ENCODE measurements at places on chromosomes 11 and 22.

GRCh38 chr11:1589996-1590395 lies 4.9 kb upstream of the KRTAP5-1 start:
- no peak for DNase-seq

DNA sequence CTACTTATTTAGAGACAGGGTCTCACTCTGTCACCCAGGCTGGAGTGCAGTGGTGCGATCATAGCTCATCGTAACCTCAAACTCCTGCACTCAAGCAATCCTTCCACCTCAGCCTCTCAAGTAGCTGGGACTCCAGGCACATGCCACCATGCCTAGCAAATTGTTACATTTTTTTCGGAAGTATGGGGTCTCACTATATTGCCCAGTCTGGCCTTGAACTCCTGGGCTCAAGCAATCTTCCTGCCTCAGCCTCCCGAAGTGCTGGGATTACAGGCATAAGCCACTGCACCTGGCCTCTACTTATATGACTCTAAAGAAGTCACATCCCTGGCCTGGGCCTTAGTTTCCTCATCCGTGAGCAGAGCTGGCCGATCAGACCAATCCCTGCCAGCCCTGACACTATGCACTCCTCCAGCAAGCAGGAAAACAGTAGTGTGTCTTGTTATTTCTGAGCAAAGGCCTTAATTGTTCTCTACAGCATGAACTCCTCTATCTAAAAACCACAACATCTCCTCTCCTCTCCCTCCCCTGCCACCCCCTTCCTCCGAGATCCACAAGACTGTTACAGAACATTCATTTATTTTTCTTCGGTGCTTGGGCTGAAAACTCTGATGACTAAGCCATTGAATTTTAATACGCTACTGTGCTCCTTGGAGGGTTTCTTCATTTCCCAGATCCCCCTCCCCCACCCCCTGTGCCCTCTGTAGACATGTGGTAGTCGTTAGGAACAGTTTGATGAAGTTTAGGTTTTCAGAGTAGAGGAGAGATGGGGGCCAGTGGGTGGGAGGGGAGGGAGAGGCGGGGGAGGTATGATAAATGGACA lies 91.5 kb downstream of the ABTB2 start:
- DNase-seq = no peak

- DNase-seq = no peak
These were observed 185.3 kb upstream of the C11orf87 start for GRCh38 chr11:109236696-109237095.

DNA sequence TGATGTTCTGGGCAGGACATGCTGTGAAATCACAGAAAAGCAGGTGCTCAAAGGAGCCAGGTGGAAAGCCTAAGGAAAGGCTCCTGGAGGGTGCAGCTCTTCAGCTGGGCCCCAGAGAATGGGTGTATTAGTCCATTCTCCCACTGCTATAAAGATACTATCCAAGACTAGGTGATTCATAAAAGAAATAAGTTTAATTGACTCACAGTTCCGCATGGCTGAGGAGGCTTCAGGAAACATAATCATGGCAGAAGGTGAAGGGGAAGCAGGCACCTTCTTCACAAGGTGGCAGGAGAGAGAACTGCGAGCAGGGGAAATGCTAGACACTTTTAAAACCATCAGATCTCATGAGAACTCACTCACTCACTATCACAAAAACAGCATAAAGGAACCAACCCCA lies 43.1 kb upstream of the DEUP1 start:
- DNase-seq = no peak

- no peak for DNase-seq
These were observed 848 bp upstream of the TRPC6 start for GRCh38 chr11:101584655-101585054.

DNA sequence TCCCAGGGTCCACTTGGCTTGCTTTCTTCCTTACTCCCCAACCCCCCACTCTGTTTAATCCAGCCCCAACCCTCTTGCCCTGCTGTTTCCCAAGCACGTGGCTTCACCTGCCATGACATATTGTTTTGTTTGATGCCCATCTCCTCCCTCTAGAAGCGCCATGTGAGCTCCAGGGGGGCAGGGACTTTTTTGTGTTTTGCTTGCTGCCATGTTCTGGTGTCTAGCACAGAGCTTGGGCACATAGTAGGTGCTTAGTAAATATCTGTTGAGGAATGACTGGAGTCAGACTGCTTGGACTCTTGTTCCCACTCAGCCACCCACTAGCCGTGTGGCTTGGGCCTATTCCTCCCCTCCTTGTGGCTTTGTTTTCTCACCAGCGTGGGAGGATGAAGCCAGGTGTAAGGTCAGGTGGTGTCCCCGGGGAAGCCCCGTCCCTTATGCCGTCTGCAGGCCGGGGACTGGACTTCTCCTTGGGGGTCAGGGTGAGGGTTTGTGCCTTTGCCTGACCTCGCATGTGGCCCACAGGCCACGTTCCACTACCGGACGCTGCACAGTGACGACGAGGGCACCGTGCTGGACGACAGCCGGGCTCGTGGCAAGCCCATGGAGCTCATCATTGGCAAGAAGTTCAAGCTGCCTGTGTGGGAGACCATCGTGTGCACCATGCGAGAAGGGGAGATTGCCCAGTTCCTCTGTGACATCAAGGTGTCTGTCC lies 3.8 kb downstream of the AIP start:
- no peak for DNase-seq

DNA sequence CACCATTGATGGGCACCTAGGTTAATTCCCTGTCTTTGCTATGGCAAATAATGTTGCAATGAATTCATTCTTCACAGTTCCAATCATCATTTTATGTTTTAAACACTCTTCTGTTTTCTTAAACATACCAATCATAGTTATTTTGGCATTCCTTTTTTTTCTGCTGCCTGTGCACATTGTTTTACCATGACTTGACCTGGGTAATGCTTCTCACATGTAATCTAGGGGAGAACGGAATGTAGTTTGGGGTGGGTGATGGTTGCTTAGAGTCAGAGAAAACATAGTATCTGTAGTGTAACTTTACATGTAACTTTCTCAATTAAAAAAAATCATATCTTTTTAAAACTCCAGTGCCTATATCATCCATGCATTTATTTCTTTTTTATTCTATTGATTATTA lies 1945.3 kb upstream of the RAG2 start:
- no peak for DNase-seq

GRCh38 chr11:119356349-119357031 lies 10.0 kb upstream of the MFRP start:
- DNase-seq = peak; percentile 74

DNA sequence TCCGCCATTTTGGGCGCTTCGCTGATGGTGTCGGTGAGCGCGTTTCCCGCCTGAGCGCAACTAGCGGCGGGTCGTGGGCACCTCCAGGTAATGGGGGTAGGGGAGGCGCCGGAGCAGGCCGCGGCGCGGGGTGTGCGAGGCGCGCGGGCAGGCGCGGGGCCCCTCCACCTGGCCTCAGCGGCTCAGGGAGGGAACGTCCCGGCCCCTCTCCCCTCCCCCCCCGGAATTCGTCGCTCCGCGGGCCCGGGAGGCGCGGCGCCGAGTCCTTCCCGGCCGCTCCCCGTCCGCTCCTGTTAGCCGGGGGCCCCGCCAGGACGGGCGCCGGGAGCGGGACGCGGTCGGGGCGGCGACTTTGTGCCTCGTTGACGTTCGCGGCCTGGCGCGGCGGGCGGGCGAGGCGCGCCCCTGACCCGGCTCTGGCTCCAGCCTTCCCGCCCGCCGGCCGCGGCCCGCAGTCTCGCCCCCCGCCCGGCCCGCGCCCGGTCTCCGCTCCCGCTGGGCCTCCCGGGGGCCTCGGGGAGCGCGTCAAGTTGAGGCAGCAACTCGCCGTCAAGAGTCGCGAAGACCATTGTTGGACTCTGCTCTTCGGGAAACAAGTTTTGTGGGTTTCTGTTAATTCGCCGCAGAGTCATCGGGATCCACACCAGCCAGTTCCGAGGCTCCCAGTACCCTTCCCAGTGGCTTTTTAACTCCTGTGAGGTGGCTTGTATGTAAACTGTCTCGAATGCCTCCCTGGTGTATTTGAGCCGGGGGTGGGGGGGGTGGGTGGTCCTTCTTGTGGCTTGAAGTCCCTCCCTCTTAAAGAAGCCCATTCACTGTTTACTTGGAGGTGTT lies at the start of gene PPP6R3:
Gene PPP6R3, plus strand, starts transcription at position 12 of the 834 bp plus-strand sequence. CDS start 76,913 bp downstream, outside the sequence.
- DNase-seq = peak; percentile 33

DNA sequence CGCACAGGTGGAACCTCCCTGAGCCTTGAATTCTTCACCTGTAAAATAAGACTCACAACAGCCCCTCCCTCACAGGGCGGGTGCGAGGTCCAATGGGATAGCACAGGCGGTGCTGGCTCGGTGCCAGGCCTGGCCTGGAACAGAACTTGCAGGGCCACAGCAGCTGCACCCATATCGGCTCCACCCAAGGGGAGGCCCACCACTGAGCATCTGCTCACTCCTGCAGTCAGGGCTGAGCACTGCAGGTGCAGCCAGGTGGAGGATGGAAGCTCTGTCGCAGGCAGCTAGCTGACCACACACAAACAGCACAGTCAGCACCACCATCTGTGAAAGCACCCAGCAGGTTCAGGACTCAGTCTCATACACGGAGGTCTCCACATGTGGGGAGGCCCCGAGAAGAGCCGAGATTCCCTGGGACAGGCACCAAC lies 19.6 kb downstream of the VPS37C start:
- no peak for DNase-seq

GRCh38 chr22:50600538-50600937 lies at the start of gene MAPK8IP2:
Gene MAPK8IP2, plus strand, starts transcription at chr22:50600793. Its CDS starts 26 bp downstream, at chr22:50600819.
- DNase-seq = no peak

DNA sequence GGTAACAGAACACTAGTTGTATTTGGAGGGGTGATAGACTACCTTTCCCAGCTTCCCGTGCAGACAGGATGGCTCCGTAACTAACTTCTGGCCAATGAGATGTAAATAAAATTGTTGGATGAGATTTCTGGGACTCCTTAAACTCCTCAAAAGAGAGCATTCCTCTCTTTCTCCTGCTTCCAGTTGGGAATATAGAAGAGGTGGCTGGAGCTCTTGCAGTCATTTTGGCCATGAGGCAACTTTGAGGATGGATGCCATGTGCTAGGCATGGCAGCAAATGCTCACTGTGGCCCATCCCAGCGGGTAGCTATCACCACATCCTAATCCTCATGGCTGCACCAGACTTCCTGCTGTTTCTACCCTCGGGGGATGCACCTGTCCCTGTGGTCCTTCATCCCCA lies 7.4 kb downstream of the MB start:
- DNase-seq = no peak

DNA sequence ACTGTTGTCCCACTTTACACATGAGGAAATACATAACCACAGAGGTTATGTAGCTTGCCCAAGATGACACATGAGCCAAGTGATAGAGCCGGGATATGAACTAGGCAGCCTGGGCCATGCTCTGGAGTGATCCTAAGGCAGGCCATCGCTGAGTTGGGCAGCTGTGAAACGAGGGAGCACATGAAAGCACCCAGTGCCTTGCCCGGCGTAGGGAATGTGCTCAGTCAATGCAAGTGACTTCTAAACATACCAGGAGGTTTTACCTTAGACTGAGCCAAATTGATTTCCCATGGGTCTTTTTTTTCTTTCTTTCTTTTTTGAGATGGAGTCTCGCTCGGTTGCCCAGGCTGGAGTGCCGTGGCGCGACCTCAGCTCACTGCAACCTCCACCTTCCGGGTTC lies 10.5 kb downstream of the GRIK4 start:
- DNase-seq = no peak

GRCh38 chr11:75815345-75816168 lies 547 bp downstream of the UVRAG start:
- peak; percentile 64 for DNase-seq

- no peak for DNase-seq
These were observed 1.4 kb downstream of the PLXNB2 start for GRCh38 chr22:50305923-50306566.

DNA sequence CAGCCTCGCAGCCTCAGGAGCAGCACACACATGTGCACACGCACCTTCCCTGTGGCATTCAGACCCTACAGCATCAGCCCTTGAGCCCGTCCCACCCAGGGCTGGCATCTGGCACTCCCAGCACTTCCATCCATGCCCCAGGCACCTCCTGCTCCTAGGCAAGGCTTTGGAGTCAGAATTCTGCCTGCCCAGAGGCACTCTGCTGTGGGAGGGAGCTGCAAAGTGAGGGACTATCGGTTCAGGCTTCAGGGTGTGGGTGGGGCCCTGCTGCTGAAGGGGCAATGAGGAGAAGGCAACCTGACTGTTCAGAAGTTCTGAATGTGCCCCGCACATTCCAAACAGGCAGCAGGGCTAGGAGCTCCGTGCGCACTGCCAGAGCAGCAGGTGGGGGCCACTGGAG lies 39.7 kb downstream of the NECTIN1 start:
- DNase-seq = no peak

- no peak for DNase-seq
These were observed 20.6 kb upstream of the EIF3M start for GRCh38 chr11:32562839-32563599.

DNA sequence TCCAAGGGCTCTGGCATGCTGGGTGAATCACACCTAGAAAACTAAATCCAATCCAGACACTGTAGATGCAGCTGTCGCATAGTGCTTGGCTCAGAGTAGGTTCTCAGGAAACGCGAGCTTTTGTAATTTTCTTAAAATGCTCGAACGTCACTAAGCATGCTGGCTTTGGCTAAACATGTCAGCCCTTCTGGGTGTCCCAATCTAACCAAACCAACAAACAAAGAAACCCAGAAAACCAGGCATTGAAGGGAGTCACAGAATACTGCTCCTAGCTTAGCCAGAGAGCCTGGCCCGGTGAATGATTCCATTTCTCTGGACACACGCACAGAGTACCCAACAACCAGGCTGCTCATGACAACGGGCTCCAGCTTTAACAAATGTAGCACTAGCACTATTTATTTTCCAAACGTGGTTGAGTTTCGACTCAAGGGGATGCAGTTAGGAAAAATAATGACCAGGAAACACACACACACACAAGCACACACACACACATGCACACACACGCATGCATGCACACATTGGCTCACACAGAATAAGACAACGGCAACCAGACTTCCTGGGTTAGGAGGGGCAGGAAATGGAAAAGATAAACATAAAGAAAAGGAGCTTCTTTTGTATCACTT lies 492.6 kb downstream of the MIAT start:
- DNase-seq = no peak

GRCh38 chr11:114178656-114179055 lies 117.5 kb upstream of the NNMT start:
- no peak for DNase-seq

GRCh38 chr11:61967924-61968757 lies 707 bp upstream of the FTH1 start:
- DNase-seq = peak; percentile 53

DNA sequence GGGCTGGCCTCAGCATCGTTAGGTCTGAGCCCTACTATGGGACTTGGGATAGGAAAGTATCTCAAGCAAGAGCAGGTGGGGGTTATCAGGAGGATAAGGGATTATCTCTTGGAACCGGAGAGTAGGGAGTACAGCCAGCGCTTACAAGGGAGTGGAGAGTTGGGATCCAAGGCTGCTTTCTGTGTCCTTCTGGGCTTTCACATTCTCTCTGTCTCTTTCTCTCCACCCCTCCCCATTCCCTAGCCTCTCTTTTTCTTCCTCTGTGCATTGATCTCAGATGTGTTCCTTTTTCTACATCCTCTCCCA lies 170.2 kb downstream of the BUD13 start:
- no peak for DNase-seq

All from CD4-positive, alpha-beta T cell treated with Interleukin-1 beta for 1 hour (primary cell).